CD8-positive, alpha-beta T cell (primary cell): ENCODE measurements at places on chromosomes 7 and 10.

- no peak for DNase-seq
Measured at GRCh38 chr7:44559485-44559884, 14.2 kb downstream of the DDX56 start.

DNA sequence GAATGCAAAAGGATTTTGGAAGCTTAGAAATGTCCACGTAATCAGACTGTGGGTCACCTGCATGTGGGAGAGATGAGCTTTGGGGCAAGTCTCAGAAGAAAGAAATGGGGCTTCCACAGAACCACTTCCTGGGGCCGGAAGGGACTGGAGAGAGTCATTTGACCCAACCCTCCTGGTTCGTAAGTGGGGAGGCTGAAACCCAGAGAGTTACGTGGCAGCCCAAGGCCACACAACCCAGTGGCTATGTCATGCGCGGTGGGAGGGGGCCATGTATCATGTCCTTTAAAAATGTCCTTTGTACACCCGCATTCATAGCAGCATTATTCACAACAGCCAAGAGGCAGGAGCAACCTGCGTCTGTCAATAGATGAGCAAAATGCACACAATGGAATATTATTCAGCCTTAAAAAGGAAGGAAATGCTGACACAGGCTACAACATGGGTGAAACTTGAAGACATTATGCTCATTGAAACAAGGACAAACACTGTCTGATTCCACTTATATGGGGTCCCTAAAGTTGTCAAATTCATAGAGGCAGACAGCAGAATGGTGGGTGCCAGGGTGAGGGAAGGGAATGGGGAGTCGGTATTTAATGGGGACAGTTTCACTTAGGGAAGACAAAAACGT, 15.1 kb downstream of the CAMK2B start:
- DNase-seq, result no peak

- DNase-seq, result no peak
Measured at GRCh38 chr7:102966465-102966864, 53.7 kb downstream of the LRRC17 start.

- no peak for DNase-seq
Measured at GRCh38 chr7:129843365-129843898, 109.3 kb downstream of the UBE2H start.

DNA sequence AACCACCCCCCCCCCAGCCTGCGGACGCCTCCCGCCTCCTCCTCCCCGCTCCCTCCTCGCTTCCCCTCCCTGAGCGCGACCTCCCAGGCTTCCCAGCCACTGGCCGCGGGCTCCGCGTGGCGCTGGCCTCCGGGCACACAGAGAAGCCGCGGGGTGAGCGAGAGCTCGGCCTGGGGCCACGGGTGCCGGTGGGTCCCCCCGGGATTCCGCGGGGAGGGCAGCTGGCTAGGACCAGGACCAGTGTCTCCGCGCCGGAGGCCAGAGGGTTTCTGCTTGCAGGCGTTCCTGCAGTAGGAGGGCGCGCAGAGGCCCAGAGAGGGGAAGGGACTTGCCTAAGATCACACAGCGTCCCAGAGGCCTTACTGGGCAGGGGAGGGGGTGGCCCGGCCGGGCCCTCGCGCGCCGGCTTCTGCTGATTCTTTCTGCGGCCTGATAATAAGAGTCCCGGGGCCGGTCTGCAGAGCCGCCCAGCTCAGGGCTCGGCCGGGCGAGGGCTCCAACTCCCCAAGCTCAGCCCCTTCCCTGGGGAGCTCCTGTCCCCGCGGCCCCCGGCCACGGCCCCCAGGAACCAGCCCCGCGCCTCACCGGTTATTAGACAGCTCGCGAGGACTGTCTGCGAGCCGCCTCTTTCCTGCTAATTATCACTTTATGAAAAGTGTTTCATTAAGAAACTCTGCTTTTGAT, 10.1 kb downstream of the UNCX start:
- DNase-seq, result no peak

DNA sequence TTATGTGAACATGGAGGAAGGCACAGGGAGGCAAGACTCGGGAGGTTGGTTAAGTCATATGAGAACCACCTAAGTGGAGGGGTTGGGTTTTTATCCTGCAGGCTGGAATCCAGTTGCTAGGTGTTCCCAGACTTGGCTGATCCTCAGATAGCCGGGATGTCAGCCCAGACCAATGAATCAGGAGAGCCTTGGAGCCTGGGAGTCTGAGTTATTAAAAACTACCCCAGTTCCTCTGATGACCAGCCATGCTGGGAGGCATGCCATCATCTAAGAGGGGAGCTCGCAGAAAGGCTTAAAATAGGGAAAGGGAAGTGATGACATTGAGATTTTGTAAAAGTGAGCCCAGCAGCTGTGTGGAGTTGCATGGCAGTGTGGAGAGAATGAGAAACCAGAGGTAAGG, 238.1 kb downstream of the ZNF248 start:
- no peak for DNase-seq

- DNase-seq, result no peak
Measured at GRCh38 chr7:120639884-120640283, 218.1 kb downstream of the TSPAN12 start.

DNA sequence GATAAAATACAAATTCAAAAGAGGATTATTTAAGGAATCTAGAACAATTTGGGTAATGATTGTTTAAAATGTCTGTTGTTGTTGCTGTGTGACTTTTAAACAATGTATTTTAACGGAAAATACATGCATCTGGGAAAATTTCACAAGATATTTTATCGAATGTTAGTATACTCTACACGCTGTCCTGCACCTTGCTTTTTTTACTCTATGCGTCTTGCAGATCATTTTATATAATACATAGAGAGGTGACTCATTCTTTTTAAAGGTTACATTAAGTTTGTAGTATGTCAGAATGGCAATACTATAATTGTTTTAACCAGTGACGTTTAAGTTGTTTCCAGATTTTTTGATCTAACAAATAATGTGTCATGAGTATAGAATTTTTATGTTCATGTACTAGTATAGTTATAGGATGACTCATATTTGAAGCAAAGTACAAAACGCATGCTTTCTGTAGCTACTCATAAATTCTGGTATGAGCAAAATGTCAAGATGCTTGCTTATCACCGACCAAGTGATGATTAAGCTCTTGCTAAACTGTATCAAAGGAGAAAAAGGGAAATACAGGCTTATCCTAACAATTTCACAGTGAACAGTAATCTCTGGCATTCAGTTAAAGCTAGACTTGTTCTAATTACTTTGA, 4.9 kb downstream of the DKK1 start:
- DNase-seq, result no peak

- DNase-seq, result no peak
Measured at GRCh38 chr10:131077031-131077430, 234.5 kb downstream of the TCERG1L start.

- no peak for DNase-seq
Measured at GRCh38 chr7:2185715-2186114, 47.0 kb downstream of the MAD1L1 start.

- DNase-seq, result no peak
Measured at GRCh38 chr10:108031505-108031904, 867.0 kb upstream of the SORCS1 start.

GRCh38 chr7:50497968-50498367, 47.8 kb upstream of the FIGNL1 start:
- DNase-seq, result no peak

DNA sequence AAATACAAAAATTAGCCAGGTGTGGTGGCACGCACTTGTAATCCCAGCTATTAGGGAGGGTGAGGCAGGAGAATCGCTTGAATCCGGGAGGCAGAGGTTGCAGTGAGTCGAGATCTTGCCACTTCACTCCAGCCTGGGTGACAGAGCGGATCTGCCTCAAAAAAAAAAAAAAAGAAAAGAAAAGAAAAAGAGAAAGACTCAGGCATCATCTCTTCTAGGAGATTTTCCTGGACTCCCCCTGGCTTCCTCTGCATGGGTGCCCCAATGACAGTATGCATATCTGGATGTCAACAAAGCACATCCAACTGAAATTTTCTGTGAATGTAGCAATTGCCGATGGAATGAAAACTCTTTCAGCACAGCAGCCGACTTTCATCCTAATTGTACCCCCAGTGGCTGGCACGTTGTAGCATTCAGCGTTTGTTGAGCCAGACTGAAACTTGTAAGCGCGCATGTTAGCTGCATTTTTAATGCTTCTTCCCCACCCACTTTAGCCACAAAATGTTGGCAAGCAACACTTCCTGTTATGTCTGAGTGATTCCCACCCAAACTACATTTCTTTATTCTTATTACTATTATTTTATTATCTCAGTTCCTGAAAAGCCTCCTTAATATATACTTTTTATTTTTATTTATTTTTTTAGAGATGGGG, 70.2 kb downstream of the PRTFDC1 start:
- peak; percentile 52 for DNase-seq

DNA sequence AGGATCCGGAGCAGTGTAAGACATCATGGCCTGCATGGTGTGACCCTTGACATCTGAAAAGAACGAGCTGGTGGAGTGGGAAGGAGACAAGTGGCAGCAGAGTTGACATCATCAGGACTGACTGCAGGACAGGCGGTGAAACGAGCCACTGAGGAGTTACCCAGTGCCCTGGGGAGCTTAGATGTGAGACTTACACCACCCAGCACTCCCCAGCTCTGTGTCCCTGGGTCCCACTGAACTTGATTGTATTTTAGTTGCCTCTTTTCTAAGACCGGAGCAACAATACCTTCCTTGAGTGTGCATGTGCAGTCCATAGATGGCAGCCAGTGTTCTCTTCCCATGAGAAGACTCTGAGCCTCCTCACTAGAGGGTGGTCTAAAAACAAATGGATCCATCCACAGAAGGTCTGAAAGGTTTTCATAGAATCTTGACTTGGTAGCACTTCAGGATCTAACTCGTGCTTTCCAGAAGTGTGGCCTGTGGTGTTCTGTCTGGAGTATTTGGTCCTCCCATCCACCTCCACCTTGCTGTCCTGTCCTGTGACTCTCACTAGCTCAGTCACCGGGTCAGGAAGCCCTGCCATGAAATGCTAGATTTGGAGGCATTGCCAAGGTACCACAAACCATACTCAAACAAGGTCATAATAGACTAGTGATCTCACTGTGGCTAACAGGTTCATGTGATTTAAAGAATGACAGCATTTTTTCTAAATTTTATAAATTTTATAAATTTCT, 59.0 kb downstream of the IKZF1 start:
- DNase-seq, result peak; percentile 82

DNA sequence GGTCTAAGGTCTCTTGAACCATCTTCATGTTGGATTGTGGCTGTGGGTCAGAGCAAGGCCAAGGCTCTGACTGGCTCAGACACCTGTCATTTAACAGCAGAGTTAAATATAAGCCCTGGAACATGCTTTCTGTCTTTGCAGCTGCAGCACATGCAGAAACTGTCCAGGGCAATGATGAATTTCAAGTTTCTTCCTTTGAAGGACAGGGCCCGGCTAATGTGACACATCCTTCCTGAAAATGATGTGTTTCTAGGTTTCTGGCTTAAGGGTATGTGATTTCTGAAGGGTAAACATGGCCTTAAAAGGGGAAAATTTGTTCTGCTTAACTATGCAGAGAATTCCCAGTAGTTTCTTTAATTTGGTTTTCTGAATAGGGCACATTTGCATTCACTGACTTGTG, 34.0 kb upstream of the SLC35B4 start:
- no peak for DNase-seq

- DNase-seq, result no peak
Measured at GRCh38 chr10:51029172-51029641, 45.1 kb upstream of the PRKG1 start.

DNA sequence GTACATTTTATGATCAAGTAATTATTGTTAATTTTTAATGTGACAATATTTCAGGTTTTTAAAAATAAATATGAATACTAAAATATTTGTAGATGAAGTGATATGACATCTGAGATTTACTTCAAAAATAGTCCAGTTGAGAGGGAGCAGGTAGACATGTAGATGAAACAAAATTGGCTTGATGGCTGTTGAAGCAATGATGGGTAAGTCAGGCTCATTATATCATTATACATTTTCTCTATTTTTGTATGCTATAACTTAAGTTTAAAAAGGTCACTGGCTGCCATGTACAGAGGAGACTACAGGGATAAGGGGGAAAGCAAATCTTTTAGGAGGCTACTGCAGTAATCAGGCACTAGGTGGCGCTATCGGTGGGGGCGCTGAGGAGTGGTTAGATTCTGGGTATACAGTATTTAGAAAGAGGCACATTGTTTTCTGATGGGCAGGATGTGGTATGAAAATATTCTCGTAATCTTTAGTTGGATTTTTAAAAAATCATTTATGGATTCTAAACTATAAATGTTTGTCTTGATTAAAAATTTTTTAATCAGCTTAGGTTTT, 189.8 kb upstream of the IMMP2L start:
- DNase-seq, result peak; percentile 57

GRCh38 chr10:21944727-21945386, 58.7 kb downstream of the DNAJC1 start:
- DNase-seq, result no peak

- no peak for DNase-seq
Measured at GRCh38 chr7:118755067-118755625, 530.6 kb downstream of the ANKRD7 start.

DNA sequence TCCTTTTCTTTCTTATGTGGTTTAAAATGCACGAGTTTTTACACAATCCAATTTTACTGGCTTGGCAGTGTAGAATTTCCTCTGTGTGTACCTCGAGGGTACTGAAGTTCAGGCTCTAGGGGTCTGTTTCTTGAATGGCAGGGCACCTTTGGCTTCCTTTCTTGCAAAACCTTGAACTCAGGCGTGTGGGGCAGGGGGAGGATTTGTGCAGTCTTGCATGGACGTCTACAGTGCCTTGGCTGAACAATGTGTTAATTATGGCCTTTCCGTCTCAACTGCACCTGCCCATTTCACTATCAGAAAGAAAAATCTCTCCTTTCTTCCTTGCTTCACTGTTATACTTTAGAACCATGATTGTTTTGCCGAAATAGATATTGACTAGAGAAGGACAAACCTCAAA, 570.9 kb downstream of the INHBA start:
- DNase-seq, result no peak

GRCh38 chr10:127418536-127419168, 130.5 kb upstream of the NPS start:
- no peak for DNase-seq

- no peak for DNase-seq
Measured at GRCh38 chr7:29639886-29640595, 76.4 kb downstream of the PRR15 start.

- DNase-seq, result no peak
Measured at GRCh38 chr7:158244873-158245723, 342.5 kb downstream of the PTPRN2 start.
